K562 (cell line): ENCODE measurements at places on chromosomes 7 and 10.

GRCh38 chr7:142876236-142876960 is 9.1 kb downstream of the TRPV6 start:
- DNase-seq = no peak

- no peak for DNase-seq
Measured at GRCh38 chr10:47195274-47195885, 104.6 kb upstream of the GDF10 start.

DNA sequence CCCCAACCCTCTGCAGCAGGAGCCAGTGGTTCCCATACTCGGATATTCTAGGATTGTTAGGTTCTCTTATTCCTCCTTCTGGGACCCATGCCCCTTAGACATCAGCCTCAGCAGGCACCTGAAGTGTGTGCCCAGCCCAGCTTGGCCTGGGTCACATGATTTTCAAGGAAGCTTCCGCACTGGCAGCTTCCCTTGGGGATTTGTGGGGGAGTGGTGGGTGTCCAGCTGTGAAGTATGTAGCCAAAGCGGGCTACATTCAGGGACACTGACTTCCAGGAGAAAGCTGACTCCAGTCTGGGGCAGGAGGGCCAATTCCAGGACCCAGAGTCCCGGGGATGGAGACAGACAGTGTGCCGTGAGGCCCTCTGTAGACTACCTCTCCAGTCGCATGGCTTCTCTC is 1.3 kb downstream of the LDB1 start:
- DNase-seq = no peak

DNA sequence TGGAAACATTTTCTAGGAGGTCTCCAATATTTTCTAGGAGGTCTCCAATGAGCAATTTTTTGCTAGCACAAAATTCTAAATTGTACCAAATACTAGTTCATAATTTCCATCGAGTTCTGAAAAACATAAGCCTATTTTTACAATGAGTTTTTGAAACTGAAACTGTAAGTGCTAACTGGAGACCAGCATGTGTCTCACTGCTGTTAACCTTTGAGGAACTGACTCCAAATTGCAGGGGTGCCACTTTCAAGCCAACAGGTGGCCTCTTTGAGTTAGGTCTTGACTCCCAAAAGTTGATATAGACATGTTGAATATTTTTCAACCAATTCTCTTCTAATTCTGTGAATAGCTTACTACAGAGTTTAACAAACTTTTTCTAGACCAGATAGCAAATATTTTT is 58.8 kb downstream of the CAV1 start:
- no peak for DNase-seq

GRCh38 chr7:85074-85882 is 107.1 kb upstream of the FAM20C start:
- no peak for DNase-seq
